Type B pancreatic cell (in vitro differentiated cells): ENCODE measurements at places on chromosomes 5 and 9.
A peak's percentile ranks its signal among the peaks of the same experiment; 100 is the strongest.

DNA sequence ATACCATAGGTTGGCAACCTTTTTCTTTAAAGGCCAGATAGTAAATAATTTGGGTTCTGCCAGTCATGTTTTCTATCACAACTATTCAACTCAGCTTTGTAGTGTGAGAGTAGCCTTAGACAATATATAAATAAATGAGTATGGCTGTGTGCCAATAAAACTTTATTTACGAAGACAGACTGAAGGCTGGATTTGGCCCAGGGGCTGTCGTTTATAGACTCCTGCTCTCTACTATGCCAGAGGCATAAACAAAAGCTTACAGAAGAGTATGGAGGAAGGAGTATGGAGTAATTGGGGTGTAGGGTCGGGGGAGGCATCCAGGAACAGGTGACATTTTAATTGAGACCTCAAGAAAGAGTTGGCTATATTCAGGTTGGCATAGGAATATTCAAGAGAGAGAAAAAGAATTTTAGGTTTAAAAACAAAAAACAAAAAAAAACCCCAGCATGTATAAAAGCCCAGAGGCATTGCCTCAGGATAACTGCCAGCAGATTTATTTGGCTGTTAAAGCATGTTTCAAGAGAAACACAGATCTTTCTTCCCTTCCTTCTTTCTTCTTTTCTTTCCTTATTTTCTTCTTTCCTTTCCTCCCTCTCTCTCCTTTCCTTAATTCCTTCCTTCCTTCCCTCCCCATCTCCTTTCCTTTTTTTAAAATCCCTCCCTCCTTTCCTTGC lies 39.9 kb downstream of the SLIT3 start:
- no peak for DNase-seq

DNA sequence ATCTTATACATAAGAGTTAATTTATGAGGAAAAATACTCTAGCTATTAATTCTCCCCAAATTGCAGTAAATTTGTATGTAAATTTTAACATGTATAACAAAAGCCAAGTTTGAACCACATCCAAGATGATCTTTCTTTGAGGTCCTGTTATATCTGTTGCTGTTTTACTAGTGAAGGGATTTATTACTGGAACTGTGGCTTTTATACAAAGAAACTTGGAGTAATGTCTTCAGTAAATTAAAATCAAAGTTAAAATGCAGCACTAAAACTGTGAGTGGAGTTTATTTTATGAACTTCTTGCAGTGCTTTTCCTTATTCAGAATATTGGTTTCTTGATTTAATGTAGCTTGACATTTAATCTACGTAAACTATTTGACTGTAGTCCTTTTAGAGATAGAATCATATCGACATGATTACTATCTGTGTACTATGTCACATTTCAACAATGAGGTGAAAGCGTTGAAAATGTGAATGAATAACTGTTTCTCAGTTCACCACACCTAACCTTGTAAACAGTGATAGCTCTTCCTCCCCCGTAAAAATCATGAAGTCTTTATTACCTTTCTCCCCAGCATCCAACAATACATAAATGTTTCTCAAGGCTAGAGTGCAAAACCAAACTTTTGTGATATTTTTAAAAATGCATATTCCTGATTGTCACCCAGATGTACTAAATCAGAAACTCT lies 53.2 kb upstream of the ISOC1 start:
- DNase-seq = no peak

DNA sequence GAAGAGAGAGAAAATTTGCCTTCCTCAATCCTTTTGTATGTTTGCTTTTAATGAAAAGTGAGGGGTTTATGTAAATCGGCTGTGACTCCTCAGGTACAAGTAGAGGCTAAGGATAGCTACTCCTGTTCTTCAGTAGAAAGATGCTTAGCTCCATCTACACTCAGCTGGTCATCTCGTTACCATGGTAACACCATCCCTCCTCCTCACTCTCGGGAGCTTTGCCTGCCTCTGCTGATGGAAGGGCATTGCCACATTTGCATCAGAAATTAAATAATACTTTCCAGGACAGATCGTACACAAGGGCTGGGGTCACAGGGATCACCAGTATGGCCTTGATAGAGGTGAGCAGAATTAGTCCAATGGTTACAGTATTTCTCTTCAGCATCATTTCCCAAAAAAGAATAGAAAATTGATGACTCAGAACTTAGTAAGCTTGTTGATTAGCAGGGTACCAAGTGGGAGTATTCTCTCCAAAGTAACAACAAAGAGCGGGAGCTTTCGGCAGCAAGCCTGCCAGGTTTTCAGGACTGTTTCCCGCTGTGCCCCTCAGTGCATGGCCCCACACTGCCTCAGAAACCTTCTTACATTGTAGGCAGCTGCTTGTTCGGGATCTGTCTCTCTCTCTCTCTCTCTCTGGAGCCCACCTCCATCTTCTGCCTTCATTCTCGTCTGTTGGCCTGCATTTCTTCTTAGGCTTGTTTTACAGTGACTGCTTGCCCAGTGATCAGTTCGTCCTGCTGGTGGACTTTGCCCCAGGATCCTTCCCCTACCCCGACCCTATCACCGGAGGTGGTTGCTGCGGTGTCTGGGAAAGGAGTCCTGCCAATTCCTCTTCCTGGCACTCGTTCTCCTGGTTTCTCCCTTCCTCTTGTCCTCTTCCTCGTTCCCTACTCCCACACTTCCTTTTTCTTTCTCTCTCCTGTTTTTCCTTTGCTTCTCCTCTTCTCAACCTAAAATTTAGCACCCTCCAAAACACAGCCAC lies 51.9 kb upstream of the SNAPC3 start:
- DNase-seq = no peak

DNA sequence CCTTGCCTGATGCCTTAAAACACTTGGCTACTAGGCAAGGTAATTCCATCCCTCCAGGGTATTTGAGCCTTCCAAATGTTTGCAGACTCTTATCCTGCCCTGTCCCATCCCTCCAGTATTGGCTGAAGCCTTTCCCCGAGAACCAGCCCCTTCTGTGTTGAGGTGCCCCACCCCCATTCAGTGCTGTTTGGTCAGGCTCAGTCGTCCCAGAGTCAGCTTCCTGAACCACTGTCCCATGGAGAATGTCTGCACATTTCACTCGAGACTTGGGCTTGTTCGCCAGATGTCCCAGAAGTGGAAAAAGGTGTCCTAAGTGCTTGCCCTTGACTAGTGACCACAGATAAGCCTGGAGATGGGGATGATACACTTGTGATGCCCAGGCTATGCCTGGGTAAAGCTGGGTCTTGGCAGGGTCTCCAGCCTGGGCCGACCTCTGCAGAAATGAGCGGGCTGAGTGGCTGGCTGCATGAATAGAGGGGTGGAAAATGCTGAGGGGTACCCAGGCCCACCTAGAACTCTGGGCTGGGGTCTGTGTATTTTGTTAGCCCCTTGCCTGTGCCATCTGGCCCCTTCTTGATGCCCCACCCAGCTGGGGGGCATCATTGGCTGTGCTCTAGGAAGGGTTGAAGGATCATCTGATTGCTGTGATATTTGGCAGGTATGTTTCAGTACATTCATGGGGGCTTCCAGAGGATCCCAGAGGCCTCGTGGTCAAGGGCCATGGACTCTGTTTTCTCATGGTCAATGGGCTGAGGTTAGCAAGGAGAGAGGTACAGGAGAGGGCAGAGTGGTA lies 178.4 kb downstream of the MACROH2A1 start:
- peak; percentile 51 for DNase-seq

- DNase-seq = no peak
Observed at GRCh38 chr9:88680041-88680440, 145.1 kb downstream of the NXNL2 start.

DNA sequence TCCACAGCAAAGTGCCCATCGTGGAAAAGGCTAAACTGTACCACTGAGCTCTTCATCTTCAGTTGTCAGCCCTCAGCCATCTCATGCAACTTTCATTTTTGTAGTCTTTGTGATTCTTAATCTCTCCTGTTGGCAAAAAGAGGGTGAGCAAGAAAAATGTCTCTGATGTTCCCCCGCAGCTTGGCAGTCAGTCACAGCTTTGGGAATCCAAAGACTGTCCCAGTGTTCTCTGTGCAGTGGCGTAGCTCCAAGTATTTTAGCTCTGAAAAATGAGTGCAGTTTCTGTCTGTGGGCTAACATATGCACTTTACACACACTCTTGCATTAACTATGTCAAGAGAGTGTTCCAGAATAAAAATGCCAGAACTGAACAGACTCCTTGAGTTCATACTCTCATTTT lies 372.2 kb downstream of the TMEM232 start:
- no peak for DNase-seq

GRCh38 chr5:111401906-111402305 lies 110.4 kb downstream of the STARD4 start:
- no peak for DNase-seq

DNA sequence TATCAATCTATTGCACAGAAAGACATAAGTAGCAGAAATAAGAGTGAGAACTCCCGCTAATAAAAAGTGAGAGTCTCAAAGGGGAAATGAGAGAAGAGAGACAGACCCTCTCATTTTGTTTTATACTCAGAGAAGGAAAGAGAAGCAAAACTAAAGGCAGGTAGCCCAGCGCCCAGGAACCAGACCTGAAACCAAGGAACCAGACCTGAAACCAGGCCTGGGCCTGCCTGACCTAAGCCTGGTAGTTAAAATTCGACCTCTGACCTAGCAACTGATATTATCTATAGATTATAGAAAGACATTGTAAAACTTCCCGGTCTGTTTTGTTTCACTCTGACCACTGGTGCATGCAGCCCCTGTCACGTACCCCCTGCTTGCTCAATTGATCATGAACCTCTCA lies 134.5 kb upstream of the SEMA6A start:
- DNase-seq = no peak

- DNase-seq = no peak
Observed at GRCh38 chr9:133569121-133569785, 34.7 kb downstream of the ADAMTSL2 start.

DNA sequence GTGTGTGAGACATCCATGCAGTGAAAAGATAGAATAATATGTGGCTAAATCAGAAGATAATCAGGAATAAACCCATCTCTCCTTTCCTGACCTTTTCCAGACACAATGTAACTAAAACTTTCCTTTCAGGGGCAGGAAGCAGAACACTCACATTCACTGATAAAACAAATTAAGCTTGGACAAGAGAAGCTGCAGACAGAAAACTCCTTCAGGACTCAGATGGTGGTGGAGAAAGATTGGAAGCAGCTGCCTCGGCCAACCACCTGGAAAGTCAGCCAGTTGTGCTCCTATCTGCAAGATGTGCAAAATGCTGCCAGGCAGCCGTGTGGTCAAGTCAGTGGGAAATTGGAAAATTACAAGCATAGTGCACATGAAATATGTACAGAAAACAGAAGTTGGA lies 26.9 kb downstream of the RASEF start:
- no peak for DNase-seq

GRCh38 chr9:114824110-114824509 lies 18.3 kb upstream of the TNFSF15 start:
- DNase-seq = no peak

- DNase-seq = no peak
Observed at GRCh38 chr9:113566712-113567071, 103.2 kb downstream of the RGS3 start.

DNA sequence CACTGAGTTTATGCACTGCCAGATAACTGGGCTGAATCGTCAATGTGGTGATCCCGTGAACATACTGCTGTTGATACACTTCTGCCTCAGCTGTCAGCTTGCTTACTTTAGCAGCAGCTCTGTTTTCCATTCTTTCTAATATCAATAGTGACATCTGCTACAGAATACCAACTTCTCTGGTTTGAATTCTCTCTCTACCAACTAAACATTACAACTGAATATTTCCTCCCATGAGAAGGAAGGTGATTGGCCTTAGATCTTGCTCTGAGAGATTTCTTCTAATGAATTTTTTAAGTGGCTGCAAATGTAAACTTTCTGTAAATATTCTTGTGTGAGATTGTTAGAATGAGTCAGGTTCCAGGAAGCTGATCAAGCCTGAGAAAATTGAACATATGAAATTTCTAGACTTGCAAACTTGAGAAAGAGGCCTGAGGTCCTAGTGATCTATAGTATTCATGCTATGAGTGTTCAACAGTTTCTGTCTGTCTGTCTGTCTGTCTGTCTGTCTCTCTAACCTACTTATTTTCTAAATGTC lies 205.5 kb upstream of the CDKN2B start:
- no peak for DNase-seq
